T-helper 2 cell treated with Interferon-gamma antibody and Interleukin-4, amounts not matched to agents 5 μg/mL and 100 μg/mL, for 36 hours (primary cell): ENCODE measurements at places on chromosomes 13 and 19.
A peak's percentile ranks its signal among the peaks of the same experiment; 100 is the strongest.

DNA sequence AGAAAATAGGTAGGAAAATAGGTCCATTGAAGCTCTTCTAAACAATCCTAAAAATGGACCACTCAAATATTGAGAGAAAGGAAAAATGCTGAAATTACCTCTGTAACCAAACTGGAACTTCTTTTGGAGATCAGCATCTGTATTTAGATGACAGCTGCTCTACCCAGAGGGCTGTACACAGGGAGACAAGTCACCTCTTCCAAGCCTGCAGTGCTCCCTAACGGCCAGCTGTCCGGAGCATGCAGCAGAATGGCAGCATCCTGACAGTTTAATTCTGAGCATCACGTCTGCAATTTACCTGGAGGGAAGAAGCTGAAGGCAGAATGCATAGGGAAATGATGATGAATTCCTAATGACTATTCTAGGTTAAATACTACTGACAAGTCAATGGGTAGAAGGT lies 62.8 kb upstream of the DIAPH3 start:
- no peak for DNase-seq

GRCh38 chr13:101751488-101751887 lies 299.0 kb downstream of the ITGBL1 start:
- DNase-seq, result no peak

GRCh38 chr19:18802354-18802753 lies 11.2 kb upstream of the COMP start:
- DNase-seq, result no peak

GRCh38 chr13:23919006-23919405 lies 21.7 kb upstream of the C1QTNF9B start:
- no peak for DNase-seq

GRCh38 chr13:25177636-25178035 lies 5.5 kb upstream of the AMER2 start:
- DNase-seq, result no peak

DNA sequence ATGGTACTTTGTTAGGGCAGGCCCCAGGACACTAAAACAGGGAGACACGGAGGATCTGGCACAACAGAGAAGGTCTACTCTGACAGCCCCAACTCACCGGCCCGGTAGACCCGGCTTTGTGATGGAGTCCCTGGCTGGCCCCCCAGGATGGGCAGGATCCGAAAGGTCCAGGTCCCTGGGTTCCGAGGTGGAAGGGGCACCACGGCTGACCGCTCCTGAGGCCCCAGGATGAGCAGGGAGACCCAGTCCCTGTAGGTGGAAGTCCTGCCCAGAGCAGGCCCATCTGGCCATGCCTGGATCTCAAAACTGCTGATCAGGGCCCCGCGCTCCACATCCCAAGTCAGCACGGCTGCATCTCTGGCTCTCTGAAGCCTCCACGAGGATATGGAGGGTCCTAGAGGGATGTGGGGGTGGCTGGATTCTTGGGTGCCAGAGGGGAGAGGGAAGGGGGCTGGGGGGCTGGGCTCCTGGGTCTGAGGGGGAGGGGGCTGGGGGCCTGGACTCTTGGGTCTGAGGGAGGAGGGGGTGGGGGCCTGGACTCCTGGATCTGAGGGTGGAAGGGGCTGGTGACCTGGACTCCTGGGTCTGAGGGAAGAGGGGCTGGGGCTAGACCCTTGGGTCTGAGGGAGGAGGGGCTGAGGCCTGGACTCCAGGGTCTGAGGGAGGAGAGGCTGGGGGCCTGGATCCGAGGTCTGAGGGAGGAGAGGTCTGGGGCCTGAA lies 4.6 kb downstream of the VSIG10L start:
- no peak for DNase-seq

DNA sequence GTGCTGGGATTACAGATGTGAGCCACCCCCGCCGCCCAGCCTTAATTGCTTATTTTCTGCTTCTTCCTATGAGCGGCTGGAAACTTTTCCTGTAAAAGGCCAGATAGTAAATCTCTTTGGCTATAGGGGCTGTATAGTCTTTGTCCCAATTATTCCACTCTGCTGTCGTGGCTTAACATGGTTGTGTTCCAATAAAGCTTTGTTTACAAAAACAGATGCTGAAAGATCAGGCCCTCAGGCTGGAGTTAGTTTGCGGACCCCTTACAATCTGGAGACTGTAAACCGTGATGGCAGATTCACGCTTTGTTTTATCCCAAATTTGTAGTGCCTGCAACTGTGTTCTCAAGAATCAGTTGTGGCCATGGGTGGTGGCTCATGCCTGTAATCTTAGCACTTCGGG lies 10.7 kb downstream of the KCNC3 start:
- no peak for DNase-seq

- DNase-seq, result peak; percentile 32
These were observed 746.6 kb downstream of the UQCRFS1 start for GRCh38 chr19:28466107-28467045.

DNA sequence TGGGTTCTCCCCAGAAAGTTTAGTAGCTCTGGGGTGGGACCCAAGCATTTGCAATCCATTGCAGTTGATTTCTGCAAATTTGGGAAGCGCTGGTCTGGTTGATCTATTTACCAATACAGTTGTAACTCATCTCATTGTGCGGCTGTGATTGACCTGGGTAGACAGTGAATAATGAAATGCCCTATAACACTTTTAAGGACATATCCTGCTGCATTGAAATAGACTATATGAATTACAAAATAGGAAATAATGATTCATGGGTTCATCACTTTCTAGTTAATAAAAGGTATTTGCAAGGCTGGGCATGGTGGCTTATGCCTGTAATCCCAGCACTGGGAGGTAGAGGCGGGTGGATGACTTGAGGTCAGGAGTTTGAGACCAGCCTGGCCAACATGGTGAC lies 59.0 kb upstream of the FARP1 start:
- DNase-seq, result no peak

DNA sequence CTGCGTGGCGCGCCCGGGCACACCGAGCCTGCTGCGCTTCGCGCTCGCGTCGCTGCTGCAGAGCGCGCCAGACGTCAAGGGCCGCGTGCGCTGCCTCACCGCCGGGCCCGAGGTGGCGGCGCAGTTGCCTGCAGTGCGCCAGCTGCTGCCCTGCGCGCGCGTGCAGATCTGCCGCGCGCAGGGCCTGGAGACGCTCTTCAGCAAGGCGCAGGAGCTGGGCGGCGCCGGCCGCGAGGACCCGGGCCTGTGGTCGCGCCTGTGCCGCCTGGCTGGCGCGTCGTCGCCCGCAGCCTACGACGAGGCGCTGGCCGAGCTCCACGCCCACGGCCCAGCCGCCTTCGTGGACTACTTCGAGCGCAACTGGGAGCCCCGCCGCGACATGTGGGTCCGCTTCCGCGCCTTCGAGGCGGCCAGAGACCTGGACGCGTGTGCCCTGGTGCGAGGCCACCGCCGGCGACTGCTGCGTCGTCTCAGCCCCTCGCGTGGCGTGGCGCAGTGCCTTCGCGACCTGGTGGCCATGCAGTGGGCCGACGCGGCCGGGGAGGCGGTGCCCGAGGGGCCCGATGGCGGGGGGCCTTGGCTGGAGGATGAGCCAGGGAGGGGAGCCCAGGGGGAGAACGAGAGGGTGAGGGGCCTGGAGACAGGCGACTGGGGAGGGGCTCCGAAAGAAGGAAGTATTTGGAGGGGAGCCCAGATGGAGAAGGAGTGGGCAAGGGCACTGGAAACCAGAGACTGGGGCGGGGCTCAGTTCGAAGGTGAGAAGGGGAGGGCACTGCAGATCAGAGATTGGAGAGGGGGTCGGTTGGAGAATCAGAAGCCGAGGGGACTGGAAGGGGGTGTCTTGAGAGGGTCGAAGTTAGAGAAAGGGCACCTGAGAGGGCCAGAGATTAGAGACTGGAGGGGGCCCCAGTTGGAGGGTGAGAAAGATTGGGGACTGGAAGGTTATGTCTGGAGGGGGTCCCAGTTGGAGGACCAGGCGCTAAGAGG lies 24.7 kb downstream of the ZSWIM9 start:
- DNase-seq, result no peak

DNA sequence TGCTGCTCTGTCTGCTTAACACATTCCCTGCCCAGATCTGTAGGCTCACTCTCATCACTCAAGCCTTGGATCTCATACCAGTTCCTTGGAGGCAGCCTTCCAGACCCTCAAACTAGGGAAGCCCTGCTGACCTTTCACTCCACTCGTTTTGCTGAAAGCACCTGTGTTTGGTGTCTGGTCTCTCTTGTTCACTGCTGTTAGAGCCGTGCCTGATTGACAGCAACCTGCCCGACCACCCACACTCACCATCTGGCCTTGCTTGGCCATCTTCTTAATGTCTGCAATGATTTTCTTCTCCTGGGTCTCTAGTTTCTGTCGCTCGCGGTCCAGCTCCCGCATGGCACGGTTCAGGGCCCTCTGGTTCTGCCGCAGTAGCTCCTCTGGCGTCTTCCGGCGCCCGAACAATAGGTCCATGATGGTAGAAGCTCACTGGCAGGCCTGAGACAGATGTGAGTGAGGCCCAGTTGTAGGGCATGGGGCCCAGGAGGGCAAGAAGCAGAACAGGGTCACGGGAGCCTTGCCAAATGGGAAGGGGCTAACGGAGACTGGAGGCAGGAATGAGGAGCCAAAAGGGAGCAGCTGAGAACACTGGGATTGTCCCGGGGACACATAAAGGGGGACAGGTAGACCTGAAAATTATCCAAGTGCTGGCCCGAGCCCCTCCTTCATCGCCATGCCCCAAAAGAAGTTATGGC lies 959 bp downstream of the CHMP2A start:
- peak; percentile 3 for DNase-seq

DNA sequence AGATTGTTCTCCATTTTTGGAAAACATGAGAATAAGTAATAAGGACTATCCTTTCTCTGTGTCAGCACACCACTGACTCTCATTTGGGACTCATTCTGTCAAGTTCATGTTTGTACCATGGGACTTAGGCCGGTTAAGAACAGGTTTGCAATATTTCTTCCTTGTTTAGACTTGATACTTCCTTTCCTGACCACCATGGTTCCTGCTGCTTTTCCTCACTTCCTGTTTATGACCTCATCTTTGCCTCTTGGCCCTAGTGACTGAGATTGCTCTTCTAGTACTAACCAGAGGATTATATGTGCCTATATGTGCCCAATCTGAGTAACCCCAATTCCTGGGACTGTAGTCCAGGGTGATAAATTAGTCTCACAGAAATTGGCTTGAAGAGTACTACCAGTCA lies 32.5 kb upstream of the NDFIP2 start:
- no peak for DNase-seq

DNA sequence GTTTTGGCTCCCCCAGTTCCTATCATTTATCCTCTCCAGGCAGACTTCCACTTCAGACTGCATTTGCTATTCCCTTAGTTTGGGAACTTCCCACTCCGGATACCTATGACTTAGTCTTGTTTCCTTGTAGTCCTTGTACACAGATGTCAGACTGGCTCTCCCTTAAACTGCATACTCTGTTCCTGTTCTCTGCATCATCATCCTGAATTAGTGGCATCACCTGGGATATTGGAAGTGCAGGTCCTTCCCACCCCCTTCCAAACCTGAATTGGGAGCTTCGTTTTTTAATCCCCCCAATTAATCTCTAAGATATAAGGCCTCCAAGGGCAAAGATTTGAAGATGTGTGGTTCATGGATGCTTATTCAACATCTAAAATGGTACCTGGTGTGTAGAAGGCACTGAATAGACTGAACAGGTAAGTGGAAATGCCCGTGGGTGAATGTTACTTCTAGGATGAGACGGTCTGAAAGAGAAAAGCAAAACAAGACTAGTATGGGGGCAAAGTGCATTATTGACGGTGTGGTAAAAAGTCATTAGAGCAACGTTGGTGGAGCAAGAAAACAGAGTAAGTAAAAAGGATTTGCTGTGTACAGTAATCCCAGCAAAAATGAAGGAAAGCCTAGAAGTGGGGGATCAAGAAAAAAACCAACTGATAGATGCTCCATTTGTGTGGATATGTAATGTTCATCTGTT lies 9.6 kb downstream of the MIR17HG start:
- DNase-seq, result no peak

GRCh38 chr19:8025316-8025715 lies 19.9 kb upstream of the ELAVL1 start:
- no peak for DNase-seq

GRCh38 chr19:17220207-17220758 lies 5.1 kb downstream of the USE1 start:
- no peak for DNase-seq

DNA sequence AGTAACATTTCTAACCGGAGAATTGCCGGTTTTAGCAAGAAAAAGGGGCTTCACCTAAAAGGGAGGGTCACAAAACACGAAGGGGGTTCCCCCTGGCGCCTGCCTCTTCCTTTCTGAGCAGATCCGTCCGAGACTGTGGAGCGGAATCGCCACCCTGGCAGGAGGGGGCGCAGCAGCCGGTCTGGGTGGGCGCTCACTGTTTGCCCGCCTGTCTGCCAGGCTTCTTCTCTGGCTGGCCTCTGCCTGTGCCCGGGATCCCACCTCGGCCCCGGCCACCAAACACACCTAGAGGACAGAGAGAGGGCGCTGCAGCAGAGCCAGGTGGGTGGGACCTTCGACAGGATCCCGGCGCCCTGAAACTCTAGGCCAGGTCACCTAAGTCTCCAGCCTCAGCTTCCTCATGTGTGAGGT lies 15.6 kb downstream of the LSM4 start:
- DNase-seq, result no peak

- no peak for DNase-seq
These were observed 54.6 kb downstream of the ARHGAP35 start for GRCh38 chr19:46915386-46915785.

DNA sequence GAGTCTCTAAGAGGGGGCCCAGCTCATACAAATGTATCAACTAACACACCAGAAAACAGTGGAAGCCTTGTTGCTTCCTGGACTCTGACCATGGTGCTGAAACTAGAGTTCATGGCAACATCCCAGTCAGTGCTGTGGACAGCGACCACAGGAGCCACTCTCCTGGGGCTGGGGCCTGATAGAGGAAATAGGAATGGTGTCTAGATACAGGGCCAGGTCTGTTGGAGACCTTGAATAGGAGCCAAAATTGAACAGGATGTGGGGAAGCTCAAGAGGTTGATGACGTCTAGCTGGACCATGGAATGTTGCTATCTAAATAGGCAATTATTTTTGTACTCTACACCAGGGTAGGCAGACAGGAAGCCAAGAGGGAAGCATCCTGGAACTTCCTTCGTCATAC lies 21.7 kb downstream of the LILRB4 start:
- no peak for DNase-seq

DNA sequence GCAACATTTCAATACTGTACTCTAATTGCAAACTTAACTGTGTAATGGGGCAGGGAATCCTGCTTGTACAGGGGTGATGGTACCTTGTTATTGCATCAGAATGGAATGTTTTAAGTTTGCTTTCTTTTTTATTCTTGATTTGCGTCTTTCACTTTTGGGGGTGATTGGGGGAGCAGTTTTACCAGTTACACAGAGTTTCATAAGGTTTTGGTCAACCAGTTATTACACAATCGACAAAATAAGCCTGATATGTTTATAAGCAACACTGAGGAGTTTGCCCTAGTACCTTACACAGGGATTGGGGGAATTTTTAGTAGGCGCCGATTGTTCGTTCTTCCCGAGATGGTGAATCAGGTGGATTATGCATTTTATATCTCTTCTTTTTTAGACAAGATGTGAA lies 2.7 kb downstream of the KLF5 start:
- DNase-seq, result no peak

GRCh38 chr13:73715114-73715910 lies 418.9 kb downstream of the KLF12 start:
- peak; percentile 72 for DNase-seq

DNA sequence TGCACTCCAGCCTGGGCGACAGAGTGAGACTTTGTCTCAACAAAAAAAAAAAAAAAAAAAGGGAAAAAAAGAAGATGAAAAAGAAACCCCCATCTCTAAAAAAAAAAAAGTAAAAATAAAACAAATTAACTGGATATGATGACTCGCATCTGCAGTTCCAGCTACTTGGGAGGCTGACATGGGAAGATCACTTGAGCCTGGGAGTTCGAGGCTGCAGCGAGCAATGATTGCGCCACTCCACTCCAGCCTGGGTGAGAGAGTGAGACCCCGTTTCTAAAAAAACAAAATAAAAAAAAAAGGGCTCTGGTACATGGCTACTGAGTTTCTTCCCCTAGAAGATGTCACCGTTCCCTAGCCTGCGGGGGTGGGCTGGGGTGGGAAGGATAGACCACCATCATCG lies 2.4 kb upstream of the CATSPERG start:
- DNase-seq, result no peak
